ENCODE measurements at places on chromosomes 11 and 22.

- DNase-seq = no peak
Observed at GRCh38 chr11:66639066-66639813, 737 bp downstream of the RBM4 start.

DNA sequence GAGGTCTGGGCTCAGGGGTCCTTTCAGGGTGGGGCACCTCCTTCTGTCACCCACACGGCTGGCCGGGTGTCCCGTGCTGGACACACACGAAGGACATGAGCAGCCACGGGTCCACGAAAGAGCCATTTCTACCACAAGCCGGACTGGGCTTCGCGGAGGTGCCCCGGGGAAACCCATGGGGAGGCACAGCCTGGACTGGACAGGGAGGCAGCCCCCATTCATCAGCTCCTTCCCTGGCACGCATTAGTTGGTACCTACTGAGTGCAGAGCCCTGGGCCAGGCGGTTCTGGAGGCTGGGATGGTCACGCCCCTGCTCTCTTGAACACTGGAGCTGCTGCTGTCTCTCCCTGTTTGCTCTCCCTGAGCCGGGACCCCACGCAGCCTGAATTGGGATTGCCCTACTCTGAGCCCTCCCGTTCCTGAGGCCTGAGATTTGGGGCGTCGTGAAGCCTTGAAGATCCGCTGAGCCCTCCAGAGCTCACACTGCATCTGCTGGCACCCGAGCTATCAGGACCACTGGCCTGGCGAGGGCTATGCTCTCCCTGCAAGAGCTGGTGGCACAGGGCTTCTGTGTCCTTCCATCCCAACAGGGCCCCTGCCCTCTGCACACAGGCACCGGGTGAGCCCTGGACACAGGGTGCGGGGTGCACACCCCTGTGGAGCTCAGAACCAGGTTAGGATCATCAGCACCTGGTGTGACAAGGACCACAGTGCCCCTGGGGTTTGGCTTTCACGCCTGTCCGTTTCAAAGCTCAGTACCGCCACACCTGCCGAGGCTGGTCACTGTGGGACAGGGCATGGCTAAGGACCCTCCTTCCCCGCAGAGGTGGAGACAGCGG is 84.6 kb downstream of the MYEOV start:
- DNase-seq = no peak

DNA sequence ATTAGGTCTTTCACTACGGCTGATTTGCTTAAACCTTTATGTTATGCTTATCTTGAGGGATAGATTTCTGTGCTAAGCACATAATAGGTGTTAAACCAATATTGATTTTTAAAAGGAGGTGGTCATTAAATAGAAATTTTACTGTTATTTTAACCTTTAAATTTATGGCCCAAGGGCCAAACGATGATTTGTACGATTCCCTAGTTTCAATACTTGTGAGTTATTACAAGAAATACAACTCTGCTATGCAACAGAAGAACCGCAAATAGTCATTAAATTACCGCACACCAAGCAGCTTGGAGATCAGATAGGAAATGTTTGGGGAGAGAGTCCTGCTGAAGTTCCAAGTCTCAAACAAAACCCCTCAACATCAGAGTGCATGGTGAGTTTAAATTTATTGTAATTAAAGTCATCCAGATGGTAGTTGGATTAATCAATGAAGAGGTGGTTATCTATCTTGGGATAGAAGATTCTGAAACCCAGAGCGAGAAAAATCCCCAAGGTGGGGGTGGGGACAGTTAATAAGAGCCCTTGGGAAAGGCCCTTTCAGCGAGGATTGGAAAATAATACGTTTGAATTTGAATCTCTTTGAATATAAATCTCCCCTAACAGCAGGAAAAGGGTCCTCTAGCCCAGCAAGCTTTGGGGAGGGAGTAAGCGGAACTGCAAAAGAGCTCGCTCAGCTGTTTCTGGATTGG is 805 bp upstream of the QSER1 start:
- DNase-seq = no peak

- DNase-seq = no peak
Observed at GRCh38 chr22:46604306-46604690, 15.9 kb upstream of the GRAMD4 start.

DNA sequence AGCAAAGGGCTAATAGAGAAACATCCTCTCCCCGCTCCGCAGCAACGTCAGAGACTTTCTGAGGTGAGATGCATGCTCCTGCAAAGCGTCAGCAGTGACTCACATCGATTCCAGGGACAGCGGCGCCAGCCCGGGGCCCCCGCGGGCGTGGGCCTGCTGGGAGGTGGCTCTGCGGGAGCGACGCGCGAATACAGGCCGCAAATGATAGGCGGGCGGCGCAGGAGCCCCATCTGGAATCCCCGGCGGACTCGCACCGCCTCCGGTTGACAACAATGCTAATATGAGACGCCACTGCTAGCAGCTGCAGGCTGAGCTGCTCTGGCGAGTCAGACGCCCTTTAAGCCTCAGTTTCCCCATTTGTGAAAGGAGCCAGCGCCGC is 557 bp downstream of the RANGAP1 start:
- DNase-seq = no peak

- DNase-seq = no peak
Observed at GRCh38 chr22:23204125-23204488, 23.8 kb downstream of the BCR start.

GRCh38 chr22:35914665-35915476 is 113.8 kb downstream of the RBFOX2 start:
- peak; percentile 21 for DNase-seq

DNA sequence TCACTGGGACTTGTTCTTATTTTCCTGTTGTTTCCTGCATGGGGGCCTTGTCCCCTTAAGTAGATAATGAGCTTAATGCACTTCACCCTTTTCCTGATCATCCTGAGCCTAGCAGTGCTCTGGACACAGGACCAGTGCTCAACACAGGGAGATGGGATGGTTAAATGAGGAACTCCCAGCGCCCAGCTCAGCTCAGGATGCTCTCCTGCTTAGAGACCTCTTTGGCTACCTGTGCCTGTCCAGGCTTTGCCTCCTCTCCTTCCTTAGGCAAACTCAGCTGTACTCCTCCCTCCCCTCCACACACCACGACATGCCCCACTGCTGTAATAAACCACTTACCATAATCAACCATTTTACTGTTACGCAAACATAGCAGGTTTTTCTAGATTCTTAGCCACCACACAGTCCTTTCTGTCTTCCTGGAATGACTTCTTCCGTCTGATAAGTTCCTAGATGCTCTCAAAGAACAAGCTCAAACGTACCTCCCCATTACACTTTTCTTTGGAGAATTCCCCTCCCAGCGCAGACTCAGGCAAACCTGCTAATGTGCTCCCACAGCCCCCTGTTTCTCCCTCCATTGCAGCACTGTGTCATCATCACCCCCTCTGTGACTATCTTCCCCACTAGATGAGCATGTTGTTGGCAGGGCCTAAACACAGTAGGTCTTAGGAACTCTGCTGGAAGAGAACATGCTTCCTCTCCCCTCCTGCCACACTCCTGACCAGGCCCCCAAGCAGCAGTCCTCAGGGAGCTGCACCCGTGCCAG is 113.6 kb downstream of the MICAL2 start:
- DNase-seq = no peak

DNA sequence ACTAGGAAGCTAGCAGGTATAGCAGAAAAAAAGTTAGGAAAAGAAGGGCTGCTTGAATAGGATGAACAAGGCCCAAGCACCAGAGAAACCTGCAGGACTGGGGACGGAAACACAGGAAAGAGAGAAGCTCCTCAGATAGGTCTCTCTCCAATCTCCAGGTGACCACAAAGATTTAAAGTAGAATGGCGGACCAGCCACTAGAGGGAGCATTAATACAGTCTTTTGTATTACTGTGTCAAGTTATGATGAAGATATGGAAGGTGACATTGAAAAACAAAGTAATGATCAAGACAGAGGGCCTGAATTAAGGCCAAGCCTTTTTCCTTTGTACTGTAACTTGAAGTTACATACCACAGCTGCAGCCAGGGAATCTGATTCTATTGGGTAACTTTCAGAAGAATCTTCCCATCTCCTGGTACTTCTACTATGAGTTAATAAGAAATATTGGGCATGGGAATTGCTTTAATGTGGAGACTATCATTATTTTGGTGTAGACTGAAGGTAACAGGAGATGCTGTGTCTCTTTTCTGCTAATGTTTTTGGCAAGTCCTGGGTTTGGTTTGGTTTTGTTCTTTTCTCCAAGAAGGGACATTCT is 33.8 kb downstream of the OR2AG2 start:
- no peak for DNase-seq

GRCh38 chr11:76623884-76624419 is 46.6 kb downstream of the LRRC32 start:
- no peak for DNase-seq

- no peak for DNase-seq
Observed at GRCh38 chr11:89489930-89490329, 1.2 kb downstream of the NOX4 start.

GRCh38 chr11:47765086-47765485 is 2.1 kb downstream of the FNBP4 start:
- no peak for DNase-seq

- DNase-seq = no peak
Observed at GRCh38 chr11:57315491-57315890, 9.3 kb downstream of the TNKS1BP1 start.

DNA sequence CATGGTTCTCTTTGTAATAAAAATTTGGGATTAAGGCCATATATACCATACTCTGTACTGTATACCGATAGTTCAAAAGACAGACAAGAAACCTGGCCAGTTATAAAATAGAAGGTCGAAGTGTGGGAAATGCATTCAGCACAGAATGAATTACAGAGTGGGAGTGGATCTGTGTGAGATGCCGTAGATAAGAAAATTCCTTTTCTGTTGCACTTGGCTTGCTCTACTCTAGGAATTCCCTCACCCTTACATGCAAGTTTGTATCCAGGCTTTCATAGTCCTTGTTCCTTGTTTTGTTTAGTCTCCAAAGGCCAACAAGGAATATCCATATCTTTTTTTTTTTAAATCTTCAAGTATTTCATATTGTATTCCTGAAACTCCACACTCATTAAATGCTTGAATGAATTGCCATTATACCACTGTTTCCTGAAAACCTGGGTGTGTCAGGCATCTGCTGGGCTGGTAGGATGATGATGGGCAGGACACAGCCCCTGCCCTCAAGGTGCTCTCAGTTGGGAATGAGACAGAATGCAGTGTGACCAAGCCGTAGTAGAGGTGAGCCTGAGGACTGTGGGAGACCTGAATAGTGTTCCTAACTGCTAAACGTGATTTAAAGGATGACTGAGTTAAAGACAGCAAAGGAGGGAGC is 53.5 kb downstream of the TEAD1 start:
- no peak for DNase-seq

GRCh38 chr11:35182317-35182939 is 43.5 kb downstream of the CD44 start:
- no peak for DNase-seq
